ENCODE measurements at places on chromosomes 2 and 18. TPM values are rescaled to one million over a fixed set of nuclear protein-coding genes. Genes with fewer than 3 reads are reported as not detected.
A peak's percentile ranks its signal among the peaks of the same experiment; 100 is the strongest.

KCNE4 gene
- 4.6 TPM for total RNA-seq

SCN7A gene
- total RNA-seq = 8.6 TPM

ITPRIPL1 gene
- 1.8 TPM for total RNA-seq

LPIN1 gene
- 47.5 TPM for total RNA-seq

C18orf63 gene
- not detected for total RNA-seq

MAPK4 gene
- 1.6 TPM for total RNA-seq

CLEC4F gene
- total RNA-seq = 3.3 TPM

PLEK gene
- 1.8 TPM for total RNA-seq

PAX8 gene
- total RNA-seq = 0.52 TPM

PROKR1 gene
- not detected for total RNA-seq

CCDC85A gene
- 2.3 TPM for total RNA-seq

ALPG gene
- total RNA-seq = not detected

MAL gene
- total RNA-seq = not detected

TCF23 gene
- under 0.01 TPM for total RNA-seq

DNA sequence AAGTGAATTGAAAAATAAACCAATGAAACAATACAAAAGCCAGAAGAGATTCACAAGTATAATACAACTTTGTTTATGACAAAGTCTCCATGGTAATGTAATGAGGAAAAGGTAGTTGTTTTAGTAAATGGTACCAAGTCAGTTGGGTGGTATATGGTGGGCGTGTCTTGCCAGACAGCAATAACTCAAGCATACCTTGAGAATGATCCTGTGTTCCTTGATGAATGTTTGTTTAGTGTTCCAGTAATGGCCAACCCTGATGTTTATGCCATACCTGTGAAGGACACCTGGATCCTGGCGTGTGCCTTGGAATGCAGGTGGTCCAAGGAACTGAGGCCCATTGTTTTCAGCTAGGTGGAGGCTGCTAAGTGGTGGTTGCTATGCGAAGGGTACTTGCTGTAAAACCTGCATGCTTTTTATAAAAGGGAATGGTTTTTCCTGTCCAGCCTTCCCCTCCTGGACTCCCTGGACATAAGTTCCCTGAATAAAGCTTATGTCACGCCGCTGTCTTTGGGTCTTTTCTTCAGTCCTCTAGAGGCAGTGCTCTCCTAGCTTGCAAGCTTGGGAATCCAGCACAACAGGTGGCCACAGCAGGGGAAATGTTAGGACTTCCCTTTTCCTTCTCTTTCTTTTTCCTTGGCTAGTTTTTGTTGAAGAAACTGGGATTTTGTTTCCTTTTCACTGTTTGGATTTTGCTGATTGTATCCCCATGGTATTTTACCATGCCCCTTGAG lies 54.7 kb downstream of the MTA3 start:
- no peaks in the 10 kb centered on the region for H3K27me3 ChIP-seq
- no peak overlapping the region for H3K27ac ChIP-seq
- no peak overlapping the region for H3K4me3 ChIP-seq
- DNase-seq = no peak
- no peaks in the 10 kb centered on the region for H3K4me1 ChIP-seq

GRCh38 chr18:10131081-10131459 lies 217.3 kb downstream of the VAPA start:
- H3K36me3 ChIP-seq = no peaks in the 10 kb centered on the region
- H3K27me3 ChIP-seq = no peaks in the 10 kb centered on the region
- H3K27ac ChIP-seq = peak overlapping the region; percentile 75
- no peak overlapping the region for H3K4me3 ChIP-seq
- peaks cover 19% of the 10 kb centered on the region for H3K4me1 ChIP-seq
- DNase-seq = no peak

GRCh38 chr2:108363024-108363907 lies 14.5 kb upstream of the SULT1C4 start:
- H3K36me3 ChIP-seq = no peaks in the 10 kb centered on the region
- no peaks in the 10 kb centered on the region for H3K27me3 ChIP-seq
- no peak for DNase-seq
- no peak overlapping the region for H3K27ac ChIP-seq
- H3K4me1 ChIP-seq = no peaks in the 10 kb centered on the region

- H3K36me3 ChIP-seq = no peaks in the 10 kb centered on the region
- no peaks in the 10 kb centered on the region for H3K27me3 ChIP-seq
- no peak overlapping the region for H3K4me3 ChIP-seq
- H3K4me1 ChIP-seq = no peaks in the 10 kb centered on the region
- no peak for DNase-seq
Measured at GRCh38 chr2:71965530-71965929, 182.1 kb downstream of the CYP26B1 start.

GRCh38 chr2:158676696-158677095 lies 118.4 kb upstream of the DAPL1 start:
- H3K27me3 ChIP-seq = no peaks in the 10 kb centered on the region
- H3K4me1 ChIP-seq = no peaks in the 10 kb centered on the region
- no peaks in the 10 kb centered on the region for H3K36me3 ChIP-seq
- no peak overlapping the region for H3K4me3 ChIP-seq
- H3K27ac ChIP-seq = no peak overlapping the region

DNA sequence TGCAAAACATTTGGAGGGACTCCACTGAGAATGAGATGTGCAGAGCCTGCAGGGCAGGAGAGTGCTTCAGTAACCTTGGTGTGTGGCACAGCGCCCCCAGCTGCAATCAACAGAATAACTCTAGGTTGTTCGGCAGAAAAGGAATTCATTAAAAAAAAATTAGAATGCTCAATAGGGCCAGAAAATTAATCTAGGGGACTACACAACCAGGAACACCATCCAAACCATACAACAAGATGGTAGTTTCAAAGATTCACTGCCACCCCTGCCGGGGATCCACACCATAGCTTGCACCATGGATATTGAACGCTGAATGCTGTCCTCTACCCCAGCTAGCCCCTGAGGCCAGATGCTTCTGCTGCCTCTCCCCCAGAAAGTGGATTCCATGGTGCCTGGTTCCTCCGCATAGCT lies 50.1 kb downstream of the THUMPD2 start:
- no peaks in the 10 kb centered on the region for H3K27me3 ChIP-seq
- peak; percentile 36 for DNase-seq
- H3K4me1 ChIP-seq = no peaks in the 10 kb centered on the region

DNA sequence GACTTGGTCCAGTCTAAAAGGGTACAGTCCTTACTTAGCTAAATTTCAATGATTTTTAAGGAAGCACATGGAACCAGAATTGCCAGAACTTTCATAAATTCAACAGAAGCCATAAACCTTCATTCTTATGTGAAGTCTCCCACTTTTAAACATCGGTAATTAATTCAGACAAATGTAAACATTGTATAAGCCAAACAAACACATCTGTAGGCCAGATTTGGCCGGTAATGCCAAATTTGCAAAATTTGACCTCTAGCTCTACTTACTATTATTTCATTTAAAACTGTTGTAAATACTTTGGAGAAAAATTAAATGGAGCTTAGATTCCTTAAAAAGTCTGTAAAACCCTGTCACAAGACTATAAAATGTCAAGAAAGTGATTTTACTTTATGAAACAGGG lies 83.2 kb upstream of the GALNT5 start:
- DNase-seq = no peak

- no peak for DNase-seq
- H3K36me3 ChIP-seq = peaks cover 25% of the 10 kb centered on the region
- no peaks in the 10 kb centered on the region for H3K27me3 ChIP-seq
- H3K4me3 ChIP-seq = no peak overlapping the region
- H3K27ac ChIP-seq = no peak overlapping the region
Measured at GRCh38 chr2:238247002-238247822, 7.4 kb upstream of the HES6 start.

DNA sequence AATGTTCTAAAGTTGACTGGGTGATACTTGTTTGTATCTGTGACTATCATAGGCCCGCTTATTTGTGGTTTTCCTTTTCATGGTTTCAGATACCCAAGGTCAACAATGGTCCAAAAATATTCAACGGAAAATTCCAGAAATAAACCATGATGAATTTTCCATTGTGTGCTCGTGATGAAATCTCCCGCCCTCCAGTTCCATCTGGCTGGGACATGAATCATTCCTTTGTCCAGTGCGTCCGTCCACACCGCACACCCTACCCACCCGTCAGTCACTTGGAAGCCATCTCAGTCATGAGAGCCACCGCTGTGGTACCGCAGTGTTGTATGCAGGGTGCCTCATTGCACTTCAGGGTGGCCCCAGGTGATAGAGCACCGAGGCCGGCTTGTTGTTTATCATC lies 268.2 kb upstream of the PXDN start:
- H3K4me3 ChIP-seq = no peak overlapping the region
- no peak for DNase-seq
- no peaks in the 10 kb centered on the region for H3K36me3 ChIP-seq
- H3K27ac ChIP-seq = no peak overlapping the region
- no peaks in the 10 kb centered on the region for H3K27me3 ChIP-seq

DNA sequence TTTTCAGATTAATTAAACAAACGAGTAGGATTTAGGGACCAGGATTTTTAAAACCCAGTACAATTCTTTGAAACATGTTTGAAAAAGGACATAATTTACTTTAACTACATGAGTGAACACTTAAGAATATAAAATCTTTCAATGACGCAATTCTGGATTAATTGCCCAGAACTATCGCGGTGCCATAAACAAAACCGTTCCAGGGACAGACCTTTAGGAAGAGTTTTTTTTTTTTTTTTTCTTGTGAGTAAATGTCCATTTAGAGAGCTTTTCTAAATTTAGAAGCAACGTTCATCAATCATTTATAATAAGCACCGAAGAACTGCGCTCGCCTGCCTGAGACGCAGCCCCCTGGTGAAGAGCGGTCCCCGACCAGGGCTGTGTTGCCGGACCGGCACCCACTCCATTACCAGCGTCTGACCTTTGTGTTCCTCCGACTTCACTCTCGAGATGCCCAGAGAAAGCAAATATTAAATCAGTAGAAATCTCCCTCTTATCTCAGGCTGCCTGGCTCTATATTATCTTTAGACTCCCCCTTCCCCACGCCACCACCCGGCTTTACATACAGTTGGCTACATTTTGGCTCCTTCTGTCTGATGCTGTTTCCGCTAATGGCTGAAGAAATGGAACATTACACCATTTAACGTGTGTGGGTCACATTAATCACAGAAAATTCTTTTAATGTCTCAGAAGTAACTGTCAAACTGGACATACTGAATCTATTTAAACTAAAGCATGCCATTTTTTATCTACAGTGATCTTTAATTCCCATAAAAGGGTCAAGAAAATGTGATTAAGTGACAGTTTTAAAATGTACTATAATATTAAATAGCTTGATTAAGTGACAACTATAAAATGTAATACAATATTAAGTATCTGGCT lies 364.0 kb upstream of the MEIS1 start:
- H3K36me3 ChIP-seq = no peaks in the 10 kb centered on the region
- H3K27ac ChIP-seq = no peak overlapping the region
- no peak overlapping the region for H3K4me3 ChIP-seq
- H3K4me1 ChIP-seq = peaks cover 4% of the 10 kb centered on the region
- no peak for DNase-seq

GRCh38 chr2:166613226-166613625 lies 119.2 kb upstream of the SCN7A start:
- H3K4me3 ChIP-seq = no peak overlapping the region
- no peak for DNase-seq
- H3K4me1 ChIP-seq = no peaks in the 10 kb centered on the region
- no peaks in the 10 kb centered on the region for H3K27me3 ChIP-seq
- H3K27ac ChIP-seq = no peak overlapping the region
- no peaks in the 10 kb centered on the region for H3K36me3 ChIP-seq

- H3K36me3 ChIP-seq = no peaks in the 10 kb centered on the region
- H3K4me3 ChIP-seq = no peak overlapping the region
- no peaks in the 10 kb centered on the region for H3K4me1 ChIP-seq
- no peak overlapping the region for H3K27ac ChIP-seq
- DNase-seq = no peak
Measured at GRCh38 chr2:104577143-104577542, 276.8 kb upstream of the POU3F3 start.

- H3K27me3 ChIP-seq = no peaks in the 10 kb centered on the region
- no peak overlapping the region for H3K4me3 ChIP-seq
- H3K27ac ChIP-seq = no peak overlapping the region
- DNase-seq = no peak
- H3K36me3 ChIP-seq = no peaks in the 10 kb centered on the region
Measured at GRCh38 chr2:62472312-62472711, 33.7 kb downstream of the TMEM17 start.

- DNase-seq = no peak
- H3K27me3 ChIP-seq = no peaks in the 10 kb centered on the region
- no peak overlapping the region for H3K4me3 ChIP-seq
- H3K27ac ChIP-seq = no peak overlapping the region
Measured at GRCh38 chr18:31630549-31630948, 38.9 kb downstream of the TTR start.

GRCh38 chr2:5734859-5735520 lies 42.8 kb downstream of the SOX11 start:
- H3K4me3 ChIP-seq = no peak overlapping the region
- no peaks in the 10 kb centered on the region for H3K4me1 ChIP-seq
- no peaks in the 10 kb centered on the region for H3K36me3 ChIP-seq
- no peak overlapping the region for H3K27ac ChIP-seq
- no peak for DNase-seq
- no peaks in the 10 kb centered on the region for H3K27me3 ChIP-seq

- peak; percentile 37 for DNase-seq
- no peak overlapping the region for H3K4me3 ChIP-seq
- no peaks in the 10 kb centered on the region for H3K27me3 ChIP-seq
Measured at GRCh38 chr18:13221869-13222855, 3.6 kb downstream of the LDLRAD4 start.

- no peak for DNase-seq
- H3K4me3 ChIP-seq = no peak overlapping the region
- no peaks in the 10 kb centered on the region for H3K27me3 ChIP-seq
- H3K27ac ChIP-seq = no peak overlapping the region
- no peaks in the 10 kb centered on the region for H3K36me3 ChIP-seq
Measured at GRCh38 chr2:26678035-26678434, 14.5 kb upstream of the KCNK3 start.

- H3K4me3 ChIP-seq = no peak overlapping the region
- DNase-seq = peak; percentile 46
- no peaks in the 10 kb centered on the region for H3K27me3 ChIP-seq
- peaks cover 10% of the 10 kb centered on the region for H3K4me1 ChIP-seq
Measured at GRCh38 chr18:51257150-51257549, 59.7 kb upstream of the MEX3C start.

- H3K4me1 ChIP-seq = no peaks in the 10 kb centered on the region
- DNase-seq = no peak
- H3K27ac ChIP-seq = no peak overlapping the region
- H3K36me3 ChIP-seq = no peaks in the 10 kb centered on the region
- H3K27me3 ChIP-seq = no peaks in the 10 kb centered on the region
Measured at GRCh38 chr2:44599130-44599529, 237.4 kb downstream of the CAMKMT start.

DNA sequence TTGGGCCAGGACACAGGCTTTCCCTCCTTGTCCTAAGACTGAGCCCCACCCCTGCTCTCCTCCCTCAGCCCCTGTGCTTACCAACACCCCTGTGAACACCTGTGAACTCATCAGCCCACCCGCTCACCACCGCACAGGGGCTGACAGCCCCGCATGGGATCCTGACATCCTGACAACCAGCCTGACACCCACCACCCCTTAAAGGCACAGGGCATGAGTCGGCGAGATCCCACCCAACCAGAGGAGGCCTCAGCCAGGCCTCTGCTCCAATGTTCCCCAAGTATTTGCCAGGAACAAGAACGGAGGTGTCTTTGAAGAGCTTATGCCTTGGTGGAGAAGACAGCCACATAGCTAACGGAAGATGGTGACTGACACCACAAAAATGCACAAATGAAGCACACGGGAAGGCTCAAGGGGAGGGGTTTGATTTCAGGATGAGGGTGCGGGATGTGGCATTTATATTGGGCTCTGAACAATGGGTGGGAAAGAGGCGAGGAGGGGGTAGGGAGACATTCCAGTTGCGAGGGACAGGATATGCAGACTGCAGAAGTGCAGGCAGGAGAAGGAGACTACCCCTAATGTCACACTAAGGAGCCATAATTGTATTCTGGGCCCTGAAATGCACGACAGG lies 11.0 kb downstream of the RAB11FIP5 start:
- H3K27ac ChIP-seq = no peak overlapping the region
- no peaks in the 10 kb centered on the region for H3K27me3 ChIP-seq
- no peak for DNase-seq
- H3K4me1 ChIP-seq = peaks cover 5% of the 10 kb centered on the region
- no peak overlapping the region for H3K4me3 ChIP-seq

Data from body of pancreas (tissue), 4 donors.